ENCODE measurements at places on chromosomes 4 and X.

DNA sequence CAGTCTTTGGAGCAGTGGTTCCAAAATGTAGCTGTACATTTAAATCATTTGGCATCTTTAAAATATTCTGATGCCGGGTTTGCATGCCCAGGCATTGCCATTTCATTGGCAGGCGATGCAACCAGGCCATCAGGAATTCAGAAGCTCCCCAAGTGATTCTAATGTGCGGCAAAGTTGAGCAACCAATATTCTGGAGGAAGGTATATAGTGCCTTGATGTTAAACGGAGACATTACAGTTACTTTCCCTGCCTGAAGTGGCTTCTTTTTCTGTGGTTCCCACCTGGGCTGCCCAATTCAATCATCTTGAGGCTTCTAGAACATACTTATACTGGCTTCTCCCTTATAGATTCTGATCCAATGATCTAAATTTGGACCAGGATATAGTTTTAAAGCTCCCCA is 68.7 kb upstream of the PGM2 start:
- no peak for DNase-seq

DNA sequence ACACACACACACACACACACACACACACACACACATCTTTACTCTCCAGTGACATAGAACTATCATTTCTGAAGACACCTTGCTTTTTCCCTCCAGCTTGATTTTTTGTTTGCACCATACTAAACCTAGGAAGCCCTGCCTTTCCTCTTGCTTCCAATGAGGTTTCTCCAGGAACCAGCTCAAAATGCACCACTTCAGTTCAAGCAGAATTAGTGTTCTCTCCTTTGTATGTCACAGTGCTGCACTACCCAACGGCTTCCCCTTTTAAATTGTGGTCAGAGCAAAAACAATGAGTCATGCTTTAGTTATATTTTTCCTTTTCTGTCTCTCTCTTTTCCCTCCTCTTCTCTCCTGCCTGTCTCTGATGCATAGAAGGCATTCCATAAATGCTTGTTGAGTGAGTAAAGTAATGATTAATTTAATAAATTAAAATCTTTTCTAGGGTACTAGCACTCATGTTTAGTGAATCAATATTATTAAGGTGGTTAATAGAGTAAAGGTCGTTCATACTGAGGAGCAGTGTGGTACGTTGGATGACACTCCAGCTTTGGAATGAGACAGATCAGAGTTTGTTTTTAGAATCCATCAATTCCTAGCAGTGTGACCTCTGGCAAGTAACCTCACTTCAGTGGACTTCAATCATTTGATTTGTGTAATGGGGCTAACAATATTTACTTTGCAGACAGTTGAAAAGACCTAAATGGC is 5.9 kb downstream of the RTL3 start:
- peak; percentile 53 for DNase-seq

DNA sequence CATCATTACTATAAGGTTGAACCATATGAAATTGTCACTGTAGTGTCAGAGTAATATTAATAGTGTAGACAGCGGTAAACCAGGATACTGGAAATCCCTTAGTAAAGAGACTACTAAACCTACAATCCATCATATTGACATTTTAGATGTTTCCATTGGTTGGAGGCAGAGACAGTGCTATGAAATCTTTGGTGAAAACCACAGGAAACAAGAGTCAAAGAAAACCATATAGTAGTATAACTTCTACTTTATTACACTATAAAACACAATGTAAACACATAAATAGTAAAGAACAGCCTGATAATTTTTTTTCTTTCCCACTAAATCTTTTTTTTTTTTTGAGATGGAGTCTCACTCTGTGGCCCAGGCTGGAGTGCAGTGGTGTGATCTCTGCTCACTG is 15.9 kb downstream of the RELL1 start:
- no peak for DNase-seq

DNA sequence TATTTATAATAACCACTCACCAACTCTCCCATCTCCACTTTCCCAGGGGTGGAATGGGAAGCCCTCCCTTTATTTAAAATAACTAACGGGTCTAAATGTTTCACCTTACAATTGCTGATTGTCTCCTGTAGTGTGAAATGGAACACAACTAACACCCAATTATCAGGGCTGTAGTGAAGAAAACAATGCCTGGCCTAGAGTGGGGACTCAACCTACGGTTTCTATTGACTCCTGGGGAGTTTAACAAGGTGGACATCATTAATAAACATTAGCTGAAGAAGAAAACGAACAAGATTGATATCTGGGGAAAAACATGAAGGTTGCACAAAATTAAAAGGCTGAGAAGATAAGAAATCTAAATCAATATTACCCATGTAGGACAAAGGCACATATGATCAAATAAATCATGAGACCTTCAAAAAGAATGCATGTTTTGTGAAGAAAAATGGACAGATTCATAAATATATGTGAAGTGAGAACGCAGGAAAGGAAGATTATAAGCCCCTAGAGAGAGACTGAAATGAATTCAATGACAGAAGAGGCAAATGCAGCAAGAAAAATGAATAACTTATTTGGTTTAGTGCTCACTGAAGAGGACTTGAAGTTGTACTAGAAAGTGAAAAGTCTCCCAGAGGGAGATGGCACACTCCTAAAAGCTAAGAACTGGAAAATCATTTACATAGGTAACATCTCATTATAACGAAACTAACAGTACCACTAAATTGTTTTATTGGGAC is 593.0 kb upstream of the AADAT start:
- no peak for DNase-seq

DNA sequence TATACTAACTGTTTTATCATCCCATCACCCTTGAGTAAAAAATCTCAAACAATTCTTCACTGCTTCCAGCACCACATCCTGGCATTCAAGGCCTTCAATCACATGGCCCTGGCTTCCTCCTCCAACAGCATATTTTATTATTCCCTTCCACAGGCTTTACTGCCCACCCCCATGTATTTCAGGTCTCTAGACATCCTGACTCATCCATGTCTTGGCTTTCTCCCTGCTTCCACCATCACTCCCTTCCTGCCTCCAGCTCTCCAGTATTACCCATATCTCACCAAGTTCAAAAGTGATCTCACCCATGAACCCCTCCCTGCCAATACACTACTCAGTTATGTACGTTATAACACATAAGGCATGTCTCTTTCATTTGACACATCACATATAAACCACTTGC is 34.7 kb upstream of the PLAC1 start:
- DNase-seq = no peak

DNA sequence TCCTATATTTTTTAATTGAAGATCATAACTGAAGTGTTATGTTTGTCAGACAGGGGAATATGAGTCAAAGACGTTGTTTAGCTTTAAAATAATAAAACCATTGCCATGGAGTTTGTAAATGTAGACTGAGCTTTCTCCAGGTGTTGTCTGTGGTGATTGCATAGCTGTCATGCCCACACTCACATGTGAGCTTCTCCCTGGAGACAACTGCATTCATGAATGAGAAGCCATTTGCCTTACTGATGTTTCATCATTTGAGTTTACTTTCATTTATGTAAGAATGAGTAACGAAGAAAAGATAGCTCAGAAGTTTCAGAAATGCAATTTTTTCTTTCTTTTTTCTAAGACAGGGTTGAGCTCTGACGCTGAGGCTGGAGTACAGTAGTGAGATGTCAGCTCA is 339.1 kb downstream of the GALNTL6 start:
- no peak for DNase-seq

GRCh38 chr4:71602289-71602900 is 181.5 kb downstream of the GC start:
- peak; percentile 87 for DNase-seq

DNA sequence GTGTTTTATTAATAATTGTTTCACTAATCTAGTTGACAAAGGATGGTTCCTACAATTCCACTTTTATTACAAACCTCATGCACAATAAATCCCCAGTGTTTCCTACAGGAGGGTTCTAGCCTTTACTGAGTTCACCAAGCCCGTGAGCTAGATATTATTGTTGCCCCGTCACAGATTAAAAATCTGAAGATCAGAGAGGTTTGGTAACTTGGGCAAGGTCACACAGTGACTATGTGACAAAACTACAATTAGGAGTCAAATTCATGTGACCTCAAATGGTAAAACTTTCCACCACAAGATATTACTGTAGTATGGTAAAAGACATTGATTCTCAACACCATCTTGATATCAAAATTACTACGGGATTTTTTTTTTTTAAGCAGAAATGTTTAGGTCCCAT is 124.6 kb downstream of the BTC start:
- DNase-seq = no peak

GRCh38 chrX:10932842-10933440 is 178.2 kb upstream of the HCCS start:
- no peak for DNase-seq

- peak; percentile 28 for DNase-seq
Observed at GRCh38 chr4:139656614-139657486, 8.8 kb upstream of the MGST2 start.

DNA sequence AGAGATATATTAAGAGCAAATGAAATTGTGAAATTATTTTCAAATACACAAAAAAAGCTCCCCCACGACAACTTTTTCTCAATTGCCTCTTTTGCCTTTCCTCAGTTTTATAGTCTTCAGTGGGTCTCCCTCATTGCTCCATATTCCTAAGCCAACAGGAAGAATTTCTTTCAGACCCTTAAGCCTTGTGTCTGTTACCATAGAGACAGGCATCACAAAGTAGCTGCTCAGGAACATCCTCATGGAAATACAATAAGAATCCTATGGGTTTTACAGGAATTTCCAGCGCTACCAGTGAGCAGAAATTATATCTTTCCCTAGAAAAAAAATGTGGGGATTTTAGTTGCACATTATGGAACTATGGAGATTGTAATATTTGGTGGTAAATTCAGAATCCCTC is 121.9 kb upstream of the DMD start:
- no peak for DNase-seq

- DNase-seq = no peak
Observed at GRCh38 chrX:41621222-41621723, 67.5 kb upstream of the GPR34 start.

- no peak for DNase-seq
Observed at GRCh38 chrX:5775846-5776430, 452.7 kb downstream of the NLGN4X start.

GRCh38 chr4:64538219-64538618 is 129.0 kb upstream of the TECRL start:
- no peak for DNase-seq

GRCh38 chrX:136475236-136475635 is 12.5 kb upstream of the BRS3 start:
- no peak for DNase-seq

GRCh38 chr4:108117418-108118182 is 51.1 kb downstream of the LEF1 start:
- DNase-seq = no peak

- DNase-seq = no peak
Observed at GRCh38 chr4:38149472-38149996, 189.3 kb downstream of the PTTG2 start.

DNA sequence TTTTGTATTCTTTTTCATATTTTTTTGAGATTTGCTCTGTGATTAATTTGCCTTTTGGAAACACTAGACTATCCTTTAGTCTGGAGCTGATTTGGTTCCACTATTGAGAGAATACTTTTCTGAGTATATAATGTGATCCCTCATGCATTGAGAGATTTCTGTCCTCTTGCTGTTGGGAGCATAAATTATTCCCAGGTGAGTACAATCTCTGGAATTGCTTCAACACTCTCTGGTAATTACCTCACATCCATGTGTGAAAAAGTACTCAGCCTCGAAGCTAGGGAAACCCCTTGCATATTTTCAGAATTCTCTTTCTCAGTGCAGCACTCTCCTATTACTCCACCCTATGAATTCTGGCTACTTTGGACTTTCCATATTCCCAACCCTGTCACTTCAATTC is 550.0 kb downstream of the RAPGEF2 start:
- DNase-seq = no peak

DNA sequence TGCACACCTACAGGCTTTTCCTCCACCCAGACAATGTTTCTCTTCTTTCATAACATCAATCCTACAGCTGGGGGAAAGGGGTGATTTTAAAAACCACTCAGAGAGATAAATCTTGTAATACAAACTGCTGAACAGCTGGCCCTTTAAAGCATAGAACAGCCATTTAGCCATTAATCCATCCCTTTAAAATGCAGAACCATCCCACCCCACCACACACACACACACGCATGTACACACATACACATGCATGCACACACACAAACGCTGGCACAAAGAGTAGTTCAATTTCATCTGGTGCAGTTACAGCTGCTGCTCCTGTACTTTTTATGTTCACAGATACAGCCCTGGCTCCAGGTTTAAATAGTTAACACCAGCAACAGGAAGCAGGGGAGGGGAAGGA is 426.1 kb downstream of the MID1IP1 start:
- no peak for DNase-seq

- DNase-seq = no peak
Observed at GRCh38 chr4:123929565-123929964, 533.0 kb downstream of the SPRY1 start.

DNA sequence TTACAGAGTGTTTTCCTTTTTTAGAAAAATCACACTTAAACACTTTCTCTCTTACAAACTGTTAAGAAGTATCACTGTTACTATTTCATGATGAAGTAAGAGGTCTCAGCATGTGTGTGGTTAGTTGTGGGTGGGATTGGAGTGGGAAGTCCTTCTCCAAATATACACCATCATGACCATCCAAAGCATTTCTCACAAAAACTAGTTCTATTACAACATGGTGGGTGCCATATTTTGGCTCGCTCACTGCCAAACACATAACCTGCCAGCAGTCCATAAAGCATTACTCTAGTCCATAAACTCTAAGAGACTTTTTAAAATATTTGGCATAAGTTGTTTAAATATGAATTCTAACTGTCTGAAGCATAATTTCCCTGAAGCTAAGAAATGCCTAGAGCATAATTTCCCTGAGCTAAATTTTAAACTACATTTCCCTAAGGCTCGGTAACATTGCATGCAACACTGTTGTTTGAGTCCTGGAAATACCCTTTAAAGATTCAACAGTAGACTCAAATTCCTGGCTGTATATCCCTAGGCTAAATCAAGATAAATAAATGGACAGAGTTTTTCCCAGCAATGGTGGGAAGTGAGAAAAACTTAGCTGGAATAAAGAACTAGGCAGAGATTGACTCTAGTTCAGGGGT is 415.0 kb upstream of the INTU start:
- no peak for DNase-seq

- no peak for DNase-seq
Observed at GRCh38 chrX:13293700-13294099, 26.2 kb downstream of the ATXN3L start.

DNA sequence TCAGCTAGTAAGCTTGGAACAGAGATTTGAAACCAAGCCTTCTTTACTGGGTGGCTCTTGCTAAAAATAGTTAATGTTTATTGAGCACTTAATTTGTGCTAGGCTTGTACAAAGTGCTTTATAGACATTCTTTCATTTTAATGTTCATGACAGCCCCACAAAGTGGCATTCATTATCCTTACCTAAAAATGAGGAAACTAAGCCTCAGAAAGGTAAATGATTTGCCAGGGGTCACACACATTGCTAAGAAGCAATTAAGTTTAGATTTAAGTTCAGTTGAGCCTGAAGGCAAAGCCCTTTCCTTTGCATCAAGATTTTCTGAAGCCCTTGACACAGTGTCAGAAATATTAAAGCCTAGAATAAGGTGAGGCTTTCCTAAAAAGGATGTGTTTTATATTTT is 327.5 kb upstream of the FGF13 start:
- no peak for DNase-seq

- peak; percentile 33 for DNase-seq
Observed at GRCh38 chr4:147060151-147060931, 114.7 kb upstream of the TTC29 start.

- DNase-seq = no peak
Observed at GRCh38 chr4:7500404-7500803, 65.7 kb upstream of the PSAPL1 start.
